Amniotic stem cell (primary cell): ENCODE measurements at places on chromosomes 12 and 14.
A peak's percentile ranks its signal among the peaks of the same experiment; 100 is the strongest.

- no peak for DNase-seq
These were observed 34.8 kb downstream of the AMN start for GRCh38 chr14:102957222-102957621.

DNA sequence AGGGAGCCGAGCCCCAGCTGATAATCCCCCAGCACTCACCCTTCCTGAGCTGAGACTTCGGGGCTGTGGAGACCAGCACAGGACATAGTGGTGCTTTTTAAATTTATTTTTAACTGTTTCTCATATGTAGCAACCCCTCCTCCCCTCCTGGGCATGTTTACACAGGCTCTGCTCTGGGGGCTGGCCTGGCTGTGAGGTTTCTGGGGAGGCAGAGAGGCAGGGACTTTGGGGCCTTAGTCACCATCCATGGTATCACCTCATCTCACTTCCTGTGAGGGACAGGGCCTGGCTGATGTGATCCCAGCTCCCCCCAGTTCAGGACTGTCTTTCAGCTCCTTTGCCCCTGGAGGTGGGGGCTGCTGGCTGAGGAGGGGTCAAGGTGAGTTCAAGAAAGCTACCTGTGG is 20.4 kb downstream of the VASH1 start:
- DNase-seq: no peak

DNA sequence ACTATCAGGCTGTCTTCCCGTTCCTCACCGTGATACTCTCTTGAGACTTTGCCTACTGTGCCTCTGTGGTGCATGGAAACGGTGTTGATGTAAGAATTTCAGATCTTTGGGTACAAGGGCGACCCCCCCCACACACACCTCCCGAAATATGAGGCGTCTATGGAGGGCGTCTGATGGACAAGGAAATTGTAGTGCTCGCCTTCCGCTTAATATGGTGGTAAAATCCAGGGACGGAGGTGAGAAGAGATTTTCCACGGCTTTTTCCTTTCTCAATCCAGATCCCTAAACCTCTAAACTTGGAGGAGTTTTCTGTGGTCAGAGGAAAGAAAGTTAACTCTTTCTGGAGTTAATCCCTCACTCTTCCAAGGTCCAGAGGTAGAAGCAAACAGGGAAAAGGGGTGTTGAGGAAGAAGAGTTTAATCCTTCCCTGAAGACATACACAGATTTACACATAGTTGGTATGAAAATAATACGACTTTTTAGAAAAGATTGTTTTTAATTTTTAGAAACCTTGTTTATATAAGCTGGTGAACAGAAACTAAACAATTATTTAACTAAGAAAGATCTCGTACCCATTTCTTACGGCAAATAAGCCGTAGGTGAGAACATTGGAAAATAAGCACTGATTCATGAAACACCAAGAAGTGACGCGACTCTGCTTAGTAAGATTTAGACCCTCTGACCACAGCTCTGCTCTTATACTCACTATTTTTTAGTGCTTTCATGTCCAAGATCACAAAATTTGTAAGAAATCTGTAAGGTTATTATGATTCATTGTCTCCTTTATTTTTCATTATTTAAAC is 23.1 kb upstream of the RNASE12 start:
- DNase-seq: no peak

GRCh38 chr14:61145034-61145902 is 135.9 kb downstream of the TMEM30B start:
- DNase-seq: peak; percentile 79

- no peak for DNase-seq
These were observed 661 bp downstream of the DENR start for GRCh38 chr12:122753319-122753650.

DNA sequence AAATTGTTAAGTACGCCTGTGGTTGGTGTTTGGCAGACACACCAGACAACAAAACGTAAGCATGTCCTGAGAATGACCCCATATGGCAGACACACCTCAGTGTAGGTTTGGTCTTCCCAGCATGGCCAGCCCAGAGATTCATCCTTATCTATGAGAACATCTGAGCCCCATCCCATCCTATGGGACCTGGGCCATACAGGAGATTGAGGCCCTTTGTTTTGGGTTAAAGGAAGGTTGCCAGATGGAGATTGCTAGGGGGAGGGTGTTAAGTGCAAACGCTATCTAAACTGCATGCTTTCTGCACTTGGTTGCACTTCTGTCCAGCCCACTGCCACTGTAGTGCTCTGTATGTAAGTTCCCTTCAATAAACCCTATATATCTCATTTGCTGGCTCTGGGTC is 4.1 kb upstream of the PCNX4 start:
- no peak for DNase-seq

DNA sequence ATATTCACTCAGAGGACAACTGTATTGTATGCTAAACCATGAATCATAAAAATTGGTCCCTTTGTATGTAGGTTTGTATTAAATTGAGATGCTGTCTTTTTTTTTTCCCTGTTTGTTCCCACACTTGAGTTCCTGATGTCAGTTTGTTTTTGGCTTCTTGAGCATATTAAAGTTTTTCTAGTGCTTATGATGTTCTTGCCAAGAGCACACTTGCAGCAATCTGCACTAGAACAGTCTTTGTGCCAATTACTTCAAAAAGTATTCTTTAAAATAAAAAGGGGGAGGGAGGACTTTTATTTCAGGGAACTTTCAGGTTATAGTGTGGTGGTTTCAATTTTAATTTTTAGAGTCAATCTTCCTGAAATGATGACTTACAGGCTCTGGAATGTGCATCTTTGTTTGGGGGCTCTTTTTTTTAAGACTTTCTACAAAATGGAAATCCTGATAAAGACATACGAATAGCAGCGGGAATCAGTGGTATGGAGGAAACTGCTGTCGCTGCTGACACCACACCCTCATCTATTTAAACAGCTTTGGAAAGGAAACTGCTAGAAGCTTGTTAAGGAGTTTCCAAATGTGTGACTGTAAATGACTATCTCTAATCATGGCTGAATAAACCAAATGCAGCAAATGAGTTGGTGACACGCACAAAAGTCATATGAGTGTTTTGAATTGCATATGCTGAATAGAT is 188.6 kb downstream of the EGLN3 start:
- no peak for DNase-seq

DNA sequence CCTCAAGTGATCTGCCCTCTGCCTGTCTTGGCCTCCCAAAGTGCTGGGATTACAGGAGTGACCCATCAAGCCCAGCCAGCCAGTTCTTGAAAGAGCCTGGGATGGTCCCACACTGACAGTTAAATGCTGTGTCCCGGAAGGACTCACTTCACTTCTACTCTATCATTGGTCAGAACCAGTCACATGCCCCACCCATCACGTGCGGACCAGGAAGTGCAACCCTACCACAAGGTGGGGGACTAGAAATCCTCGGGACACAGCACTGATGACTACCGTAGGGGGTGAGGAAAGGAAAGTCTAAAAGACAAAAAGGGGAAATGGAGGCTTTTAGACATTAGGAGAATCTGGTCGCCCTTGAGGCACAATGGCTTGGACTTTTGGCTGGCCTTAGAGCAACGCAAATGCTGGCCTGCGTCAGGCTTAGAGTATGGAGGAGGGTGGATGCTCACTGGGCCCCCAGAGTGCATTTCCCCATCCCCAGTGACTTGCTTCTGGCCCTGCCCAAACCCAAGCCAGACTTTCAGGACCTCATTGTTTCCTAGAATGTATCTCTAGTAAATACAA is 207.7 kb downstream of the TTC8 start:
- DNase-seq: no peak

- no peak for DNase-seq
These were observed 126.7 kb downstream of the TMEM132D start for GRCh38 chr12:129776977-129777667.

DNA sequence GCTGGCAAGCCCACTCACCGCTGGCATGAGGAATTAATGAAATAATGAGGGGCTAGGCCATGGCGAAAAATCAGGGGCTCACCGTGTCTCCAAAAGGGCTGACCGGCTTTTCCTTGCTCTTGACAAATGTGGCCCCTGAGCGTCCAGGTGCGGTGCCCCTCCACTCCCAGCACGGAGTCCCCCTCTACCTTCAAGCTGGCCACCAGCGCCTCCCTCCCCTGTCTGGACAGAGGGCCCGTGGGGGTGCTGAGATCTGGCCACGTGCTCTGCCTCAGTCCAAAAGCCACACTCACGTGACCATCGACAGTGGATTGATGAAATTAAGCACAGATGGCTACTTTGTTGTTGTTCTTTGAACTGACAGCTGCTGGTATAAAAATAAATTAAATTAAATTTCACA is 78.8 kb upstream of the BCL11B start:
- DNase-seq: no peak

DNA sequence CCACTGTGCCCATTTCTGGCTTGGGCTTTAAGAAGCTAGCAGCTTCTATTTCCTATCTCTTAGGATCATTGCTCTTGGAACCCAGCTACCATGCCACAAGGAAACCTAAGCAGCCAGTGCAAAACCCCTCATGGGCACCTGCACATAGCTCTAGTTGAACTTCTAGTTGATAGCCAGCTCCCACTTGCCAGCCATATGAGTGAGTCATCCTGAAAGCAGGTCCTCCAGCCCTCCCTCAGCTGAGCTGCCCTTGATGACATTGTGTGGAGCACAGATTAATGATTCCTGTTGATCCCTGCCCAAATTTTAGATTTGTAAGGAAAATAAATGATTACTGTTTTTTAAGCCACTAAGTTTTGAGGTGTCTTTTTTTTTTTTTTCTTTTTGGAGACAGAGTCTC is 234.2 kb upstream of the FBXO33 start:
- DNase-seq: no peak

- no peak for DNase-seq
These were observed 13.7 kb downstream of the MCRS1 start for GRCh38 chr12:49554266-49554665.

DNA sequence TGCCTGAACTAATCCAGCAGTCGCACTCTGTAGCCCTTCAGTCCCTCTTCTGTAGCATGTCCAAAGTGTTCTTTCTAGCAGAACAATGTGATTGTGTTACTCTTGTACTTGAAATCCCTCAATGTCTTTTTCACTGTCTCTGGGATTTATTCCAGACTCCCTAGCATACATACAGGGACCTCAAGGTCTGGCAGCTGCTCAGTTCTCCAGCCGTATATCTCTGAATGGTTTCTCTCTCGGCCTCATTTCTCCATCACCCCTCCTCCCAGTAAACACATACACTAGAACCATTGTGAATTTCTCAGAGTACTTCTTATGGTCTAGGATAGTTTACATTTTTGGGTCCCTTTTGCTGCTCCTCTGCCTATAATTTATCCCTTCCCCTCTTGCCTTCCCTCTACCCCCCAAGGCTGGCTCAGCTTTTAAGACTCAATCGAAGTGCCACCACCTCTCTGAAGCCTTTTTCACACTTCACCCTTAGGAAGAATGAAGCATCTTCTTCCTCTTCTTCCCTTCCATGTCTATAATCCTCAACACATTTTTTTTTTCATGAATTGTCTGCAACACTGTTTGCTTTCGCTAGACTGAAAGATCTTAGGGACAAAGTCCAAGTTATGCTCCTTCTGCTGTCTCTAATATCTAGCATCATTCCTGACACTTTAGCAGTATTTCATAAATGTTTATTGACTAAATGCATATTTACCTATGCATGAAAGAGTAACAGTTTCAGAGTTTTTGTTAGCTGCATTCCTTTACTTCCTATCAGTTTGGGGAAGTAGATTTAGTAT is 446.1 kb downstream of the ZFP36L1 start:
- no peak for DNase-seq

- no peak for DNase-seq
These were observed 28.3 kb downstream of the PTPRO start for GRCh38 chr12:15350643-15351042.

DNA sequence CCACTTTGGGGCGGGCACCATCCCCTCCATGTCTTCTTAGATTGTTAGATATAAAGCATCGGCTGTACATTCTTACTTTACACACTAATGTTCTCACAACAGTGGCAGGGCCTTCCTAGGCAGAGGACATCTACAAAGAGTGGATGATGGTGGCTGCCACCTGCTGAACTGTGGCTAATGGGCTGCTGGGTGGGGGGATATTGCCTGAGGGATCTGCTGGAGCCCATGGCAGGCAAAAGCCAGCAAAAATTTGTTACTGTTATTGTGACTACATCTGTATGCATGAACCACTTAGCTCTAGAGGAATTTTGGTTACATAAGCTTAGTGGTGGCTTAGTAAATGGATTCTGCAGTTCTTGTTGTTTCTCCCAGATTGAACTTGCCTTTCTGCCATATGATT is 52.6 kb downstream of the DIP2B start:
- DNase-seq: no peak

DNA sequence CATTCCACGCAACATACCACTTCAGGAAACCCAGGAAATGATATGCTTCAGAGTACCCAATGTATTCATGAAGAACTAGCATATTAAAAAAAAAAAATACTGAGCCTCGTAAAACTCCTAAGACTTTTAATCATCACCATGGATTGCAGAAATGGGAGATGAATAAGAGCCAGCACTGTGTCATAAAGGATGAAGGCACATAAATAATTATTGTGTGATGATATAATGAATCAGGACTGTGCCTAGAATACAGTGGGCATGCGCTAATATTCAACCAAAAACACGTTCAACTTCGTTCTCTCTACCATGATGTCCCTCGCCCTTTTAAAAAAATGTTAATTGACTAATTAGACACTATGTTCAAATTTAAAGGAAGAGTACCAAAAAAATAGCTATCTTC is 68.7 kb downstream of the CIT start:
- DNase-seq: no peak

GRCh38 chr14:39984323-39984722 is 552.1 kb upstream of the FBXO33 start:
- DNase-seq: no peak

GRCh38 chr12:132617822-132618682 is 524 bp upstream of the P2RX2 start:
- no peak for DNase-seq

DNA sequence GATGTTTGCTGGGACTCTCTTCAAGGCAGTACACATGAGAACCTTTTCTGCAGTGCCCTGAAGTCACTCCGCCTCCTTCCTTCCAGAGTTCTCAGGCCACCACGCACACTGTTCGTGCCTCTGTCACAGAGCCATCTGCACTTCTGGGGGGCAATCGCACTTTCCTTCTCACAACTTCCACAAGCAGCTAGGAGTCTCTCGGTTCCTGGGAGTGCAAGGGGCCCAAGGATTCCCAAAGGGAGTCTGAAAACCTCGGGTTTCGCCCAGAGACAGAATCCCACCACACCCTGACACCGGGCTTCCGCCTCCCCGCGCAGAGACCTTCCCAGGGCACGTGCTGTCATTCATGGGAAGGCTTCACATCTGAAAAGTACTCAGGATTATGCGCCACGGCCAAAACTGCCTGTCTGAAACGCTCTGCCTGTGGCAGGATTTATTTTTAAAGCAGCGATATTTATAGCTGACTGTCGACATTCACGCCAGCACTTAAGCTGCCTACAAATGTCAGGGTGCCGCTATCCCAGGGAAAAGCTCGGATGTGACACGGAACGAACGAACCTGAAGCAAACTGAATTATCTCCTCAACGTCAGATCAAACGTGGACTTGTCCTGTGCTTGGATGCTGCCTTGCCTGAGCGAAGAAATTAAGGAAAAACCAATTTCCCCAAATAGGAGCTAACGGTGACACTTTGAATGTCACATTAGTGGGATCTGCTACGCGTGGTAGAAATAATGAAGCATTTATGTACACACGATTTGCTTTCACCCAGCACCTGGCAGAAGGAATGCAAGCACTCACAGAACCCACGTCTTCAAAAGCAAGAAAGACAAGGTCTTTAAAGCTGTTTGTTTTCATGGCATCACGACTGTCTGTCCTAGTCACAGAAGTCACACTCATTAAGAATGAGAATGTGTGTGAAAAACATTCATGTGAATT is 154.0 kb downstream of the PIWIL1 start:
- DNase-seq: no peak

GRCh38 chr12:106774808-106775524 is 484 bp downstream of the RIC8B start:
- no peak for DNase-seq
